Activated CD4-positive, alpha-beta T cell treated with anti-CD3 and anti-CD28 coated beads, Interleukin-2, amount 50 U/mL, for 24 hours (primary cell): ENCODE measurements at places on chromosomes 1 and 21.

GRCh38 chr1:18200918-18201317, 93.3 kb downstream of the IGSF21 start:
- no peak for DNase-seq

DNA sequence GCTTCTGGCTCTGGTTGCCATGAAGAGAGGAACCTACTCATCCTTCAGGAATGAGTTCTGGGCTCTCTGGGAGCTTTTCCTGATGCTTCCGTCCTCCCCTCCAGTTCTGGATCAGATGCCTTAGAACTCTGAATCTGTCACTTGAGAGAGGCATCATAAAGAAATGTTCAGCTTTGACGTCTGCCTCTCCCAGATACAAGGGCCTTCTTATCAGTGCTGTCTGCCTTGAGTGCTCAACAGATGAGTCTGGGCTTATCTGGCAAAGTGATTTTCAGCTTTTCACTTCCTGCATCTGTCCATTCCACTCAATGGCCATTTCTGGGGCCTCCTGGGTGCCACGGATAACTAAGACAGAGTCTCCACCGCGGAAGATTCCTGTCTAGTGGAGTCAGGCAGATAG, 12.3 kb upstream of the OTUD3 start:
- DNase-seq, result no peak

GRCh38 chr1:162391790-162392563, 10.4 kb downstream of the C1orf226 start:
- DNase-seq, result no peak

GRCh38 chr21:44958471-44959191, 18.8 kb downstream of the SLX9 start:
- no peak for DNase-seq

DNA sequence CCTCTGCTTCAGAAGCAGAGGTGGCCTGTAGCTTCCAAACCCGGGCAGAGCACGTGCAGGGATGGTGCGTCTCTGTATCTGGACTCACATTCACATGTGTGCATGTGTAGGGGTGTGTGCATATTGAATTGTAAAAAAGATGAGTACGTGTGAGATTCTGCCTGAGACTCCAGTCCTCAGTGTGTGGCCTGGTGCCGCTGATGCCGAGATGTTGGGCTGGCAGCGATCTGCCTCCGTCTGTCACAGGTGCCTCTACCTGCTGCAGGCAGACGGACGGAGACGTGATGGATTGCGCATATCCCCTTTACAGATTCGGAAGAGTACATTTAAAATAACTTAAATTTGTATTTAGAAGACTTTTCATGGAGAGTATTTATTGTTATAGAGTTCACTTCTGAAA, 53.6 kb downstream of the ADARB1 start:
- no peak for DNase-seq

- no peak for DNase-seq
Observed at GRCh38 chr1:45879885-45880598, 76.6 kb downstream of the MAST2 start.

DNA sequence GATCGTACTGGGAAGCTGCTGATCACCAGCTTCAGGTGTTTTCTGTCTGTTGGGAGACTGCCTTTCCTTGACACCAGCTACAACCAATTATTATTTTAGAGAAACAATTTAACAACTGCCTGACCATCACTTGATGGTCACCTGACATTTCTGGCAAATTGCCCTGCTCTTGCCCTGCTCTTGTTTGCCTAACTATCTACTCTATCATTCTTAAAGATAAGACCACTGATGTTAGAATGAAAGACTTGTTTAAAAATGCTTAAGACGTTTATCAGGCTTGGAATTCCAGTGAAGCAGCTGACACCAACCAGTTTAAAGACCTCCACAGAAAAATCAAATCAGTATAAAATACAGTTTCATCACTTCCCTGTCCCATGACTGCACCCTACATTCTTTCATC, 423.3 kb upstream of the CAMK1G start:
- no peak for DNase-seq

- DNase-seq, result no peak
Observed at GRCh38 chr1:86926883-86927282, 12.4 kb downstream of the HS2ST1 start.

DNA sequence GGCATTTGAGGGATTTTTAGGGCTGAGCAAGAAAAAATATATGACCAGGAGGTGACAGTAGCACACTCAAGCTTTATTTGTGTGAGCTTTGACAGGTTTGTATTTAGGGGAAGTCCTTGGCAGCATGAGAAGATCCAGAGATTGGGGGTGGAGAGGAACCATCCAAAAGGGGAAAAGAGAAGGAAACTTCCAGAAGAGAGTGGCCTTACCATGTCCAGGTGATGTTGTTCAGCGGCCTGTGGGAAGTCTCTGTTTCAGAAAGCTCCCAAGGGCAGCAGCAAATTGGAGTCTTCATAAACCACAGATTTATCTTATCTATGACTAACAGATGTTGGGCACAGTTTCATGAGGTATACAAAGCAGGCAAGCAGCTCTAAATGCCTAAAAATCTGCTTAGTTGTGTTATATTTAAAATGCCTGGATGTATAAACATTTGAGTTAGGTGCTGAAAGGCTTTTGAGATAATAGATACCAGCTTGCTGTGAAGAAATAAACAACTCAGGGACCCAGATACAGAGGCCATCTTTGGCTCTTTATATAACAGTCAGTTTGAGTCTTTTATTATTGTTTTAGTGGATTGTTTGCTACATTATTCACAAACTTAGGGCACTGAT, 21.2 kb upstream of the ADAR start:
- DNase-seq, result no peak

DNA sequence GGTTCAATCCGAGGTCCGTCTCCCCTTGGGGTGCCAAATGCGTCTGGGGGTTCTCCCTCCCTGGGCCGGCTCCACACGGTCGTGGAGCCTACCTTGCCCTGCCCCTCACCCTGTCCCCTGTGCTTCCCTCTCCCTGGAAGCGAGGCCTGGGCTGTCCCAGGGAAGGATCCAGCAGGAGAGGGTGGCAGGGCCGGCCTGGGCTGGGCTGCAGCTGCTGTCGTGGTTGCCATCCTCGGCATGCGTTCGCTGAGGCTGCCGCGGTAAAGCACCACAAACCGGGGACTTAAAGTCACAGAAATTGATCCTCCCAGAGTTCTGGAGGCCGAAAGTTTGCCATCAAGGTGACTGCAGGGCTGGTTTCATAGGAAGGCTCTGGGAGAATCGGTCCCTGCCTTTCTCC, 123.0 kb upstream of the TMPRSS2 start:
- DNase-seq, result no peak

DNA sequence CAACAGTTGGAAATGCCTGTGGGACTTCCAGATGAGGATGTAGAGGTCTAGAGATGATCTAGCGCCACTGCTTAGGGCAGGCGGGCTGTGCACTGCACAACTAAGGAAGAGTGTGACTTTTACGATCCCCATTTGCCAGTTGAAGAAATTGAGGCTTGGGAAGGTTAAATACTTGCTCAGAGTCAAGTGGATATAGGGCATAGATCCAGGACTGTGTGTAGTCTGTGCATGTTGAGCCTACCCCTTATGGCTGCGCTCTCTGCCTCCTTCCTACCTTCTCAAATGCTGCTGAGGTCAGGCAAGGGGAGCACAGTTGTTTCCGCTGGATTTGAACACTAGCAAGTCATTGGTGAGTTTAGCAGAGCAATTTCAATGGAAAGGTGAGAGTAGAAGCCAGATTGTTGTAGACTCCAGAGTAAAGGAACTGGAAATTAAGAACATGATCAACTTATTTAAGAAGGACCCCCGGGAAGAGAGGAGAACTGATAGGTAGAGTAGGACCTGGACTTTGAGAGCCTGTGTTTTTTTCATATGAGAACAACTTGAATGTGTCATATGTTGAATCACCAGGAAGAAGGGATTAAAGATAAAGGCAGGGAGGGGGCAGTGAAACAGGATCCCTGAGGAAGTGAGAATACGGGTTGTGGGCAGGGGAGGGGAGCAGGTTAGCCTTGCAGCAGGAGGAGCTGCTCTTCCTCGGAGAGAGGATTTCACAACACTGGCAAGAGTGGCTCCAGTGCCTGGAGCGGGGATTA, 2.7 kb downstream of the CAPN2 start:
- no peak for DNase-seq

- DNase-seq, result peak; percentile 32
Observed at GRCh38 chr1:8702850-8703810, 114.3 kb downstream of the RERE start.

DNA sequence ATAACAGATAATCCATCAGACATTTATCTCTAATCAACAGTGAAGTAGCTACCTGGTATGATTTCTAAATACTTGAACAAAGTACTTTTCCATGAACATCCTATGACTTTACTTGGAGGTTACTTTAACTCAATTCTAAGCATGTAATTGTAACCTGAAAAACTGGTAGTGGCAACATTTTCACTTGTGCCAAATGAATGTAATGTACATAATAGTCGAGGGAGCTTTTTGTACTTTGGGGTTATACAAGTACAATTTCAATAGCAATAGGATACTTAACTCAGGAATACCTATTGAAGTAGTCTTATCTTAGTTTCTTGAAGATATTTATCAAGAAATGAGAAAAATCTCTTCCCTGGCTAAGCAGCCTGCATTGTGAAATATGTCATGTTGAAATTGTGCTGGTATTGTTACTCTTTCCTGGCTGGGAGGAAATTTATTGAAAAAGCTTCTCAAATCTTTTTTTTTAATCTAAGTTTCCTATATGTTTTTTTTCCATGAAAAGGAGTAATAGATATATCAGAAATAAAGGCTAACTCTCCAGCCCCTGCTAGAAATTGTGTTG, 33.7 kb upstream of the CACYBP start:
- no peak for DNase-seq

DNA sequence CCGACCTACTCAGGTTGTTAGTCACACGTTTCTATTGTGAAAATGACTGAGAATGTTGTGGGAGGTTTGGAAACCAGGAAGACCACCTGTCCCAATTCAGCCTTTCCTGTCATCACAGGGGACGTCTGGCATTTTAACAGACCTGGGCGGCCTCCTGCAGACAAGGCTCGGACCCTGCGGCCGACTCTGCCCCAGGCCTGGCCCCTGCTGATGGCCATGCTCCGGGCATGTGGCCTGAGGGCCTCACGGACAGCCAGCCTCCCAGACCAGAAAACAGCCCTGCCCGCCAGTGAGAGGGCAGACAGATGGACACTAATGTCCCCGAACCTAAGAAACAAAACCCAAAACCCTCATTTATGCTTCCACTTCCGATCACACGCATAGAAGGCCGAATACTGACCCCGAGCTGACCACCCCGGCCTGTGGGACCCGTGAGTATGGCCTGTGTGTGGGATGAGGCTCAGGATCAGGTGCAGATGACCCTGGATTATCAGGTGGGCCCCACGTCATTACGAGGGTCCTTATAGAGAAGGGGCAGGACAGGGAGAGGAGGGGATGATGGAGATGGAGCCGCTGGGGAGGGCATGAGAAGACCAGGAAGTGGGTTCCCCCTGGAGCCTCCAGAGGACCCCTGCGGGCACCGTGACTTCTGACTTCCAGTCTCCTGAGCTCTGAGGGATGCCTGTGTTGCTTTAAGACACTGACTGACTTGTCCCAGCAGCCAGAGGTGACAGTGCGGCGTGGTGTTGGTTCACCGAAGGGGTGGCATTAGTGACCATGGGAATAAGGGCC, 9.6 kb downstream of the COL18A1 start:
- DNase-seq, result no peak

DNA sequence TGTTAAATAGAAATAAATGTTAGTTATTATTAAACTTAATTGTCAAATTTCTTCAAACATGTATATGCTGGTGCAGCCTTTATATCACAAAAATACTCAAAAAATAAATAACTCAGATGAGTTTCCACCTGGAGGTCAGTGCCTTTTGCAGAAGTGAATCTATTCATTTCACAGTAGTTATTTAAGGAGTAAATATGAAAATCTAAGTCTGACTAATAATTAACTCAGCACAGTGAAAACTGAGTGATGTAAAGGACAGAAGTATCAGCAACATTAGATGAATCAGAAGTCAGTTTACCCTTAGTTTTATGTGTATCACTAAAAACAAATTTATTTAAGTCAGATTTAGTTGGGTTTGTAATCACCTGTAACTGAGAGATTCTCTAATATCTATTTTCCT, 2135.4 kb downstream of the MRPL39 start:
- DNase-seq, result no peak

- no peak for DNase-seq
Observed at GRCh38 chr1:228339766-228340685, 66.6 kb downstream of the TRIM11 start.

DNA sequence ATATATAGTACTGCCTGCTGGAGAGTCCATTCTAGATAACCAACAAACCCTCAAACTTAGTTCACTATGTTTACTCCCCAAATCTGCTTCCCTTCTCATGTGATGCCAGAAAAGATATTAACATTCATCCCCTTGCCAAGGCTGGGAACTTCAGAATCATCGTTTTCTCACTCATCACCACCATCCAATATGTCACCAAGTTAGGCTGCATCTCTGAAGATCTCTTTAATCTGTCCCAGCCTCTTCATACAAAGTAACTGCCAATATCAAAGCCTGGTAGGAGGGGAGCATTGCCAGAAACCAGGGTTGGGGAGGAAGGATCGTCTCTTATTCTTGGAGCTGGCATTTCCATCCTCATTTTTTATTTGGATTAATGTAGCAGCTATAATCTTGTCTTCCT, 71.6 kb downstream of the XCL2 start:
- DNase-seq, result no peak

- no peak for DNase-seq
Observed at GRCh38 chr1:15452866-15453571, 3.5 kb upstream of the CELA2A start.

GRCh38 chr1:63774617-63775417, 1.0 kb downstream of the ROR1 start:
- no peak for DNase-seq

- DNase-seq, result peak; percentile 33
Observed at GRCh38 chr1:87335175-87335884, 6.7 kb downstream of the LMO4 start.

DNA sequence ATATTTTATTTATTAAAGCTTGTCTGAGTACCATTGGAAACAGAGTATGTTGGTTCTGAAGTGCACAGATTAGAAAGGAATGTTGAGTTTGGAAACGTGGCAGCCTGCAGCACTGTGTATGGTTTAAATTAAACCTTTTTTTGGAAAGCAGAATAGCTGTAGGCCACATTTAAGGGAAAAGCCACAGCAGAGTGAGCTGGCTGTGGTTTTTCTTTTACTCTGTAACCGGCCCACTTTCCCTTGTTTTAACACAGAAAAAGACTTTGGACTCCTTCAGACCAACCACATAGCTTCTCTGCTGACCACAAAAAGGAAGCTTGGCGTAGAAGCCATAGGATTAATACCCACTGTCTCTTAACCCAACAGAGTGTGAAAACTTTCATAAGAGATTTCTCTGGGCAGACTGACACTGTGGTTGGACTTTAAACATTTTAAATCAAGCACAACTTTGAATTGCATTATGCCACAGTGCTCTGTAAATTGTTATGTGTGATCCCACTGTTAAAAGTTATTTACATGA, 75.2 kb downstream of the NFIA start:
- no peak for DNase-seq
